ENCODE measurements at places on chromosomes 11 and 22. TPM values are rescaled to one million over a fixed set of nuclear protein-coding genes. Genes with fewer than 3 reads are reported as not detected.
A peak's percentile ranks its signal among the peaks of the same experiment; 100 is the strongest.

The C11orf42 gene
- not detected for total RNA-seq

DNA sequence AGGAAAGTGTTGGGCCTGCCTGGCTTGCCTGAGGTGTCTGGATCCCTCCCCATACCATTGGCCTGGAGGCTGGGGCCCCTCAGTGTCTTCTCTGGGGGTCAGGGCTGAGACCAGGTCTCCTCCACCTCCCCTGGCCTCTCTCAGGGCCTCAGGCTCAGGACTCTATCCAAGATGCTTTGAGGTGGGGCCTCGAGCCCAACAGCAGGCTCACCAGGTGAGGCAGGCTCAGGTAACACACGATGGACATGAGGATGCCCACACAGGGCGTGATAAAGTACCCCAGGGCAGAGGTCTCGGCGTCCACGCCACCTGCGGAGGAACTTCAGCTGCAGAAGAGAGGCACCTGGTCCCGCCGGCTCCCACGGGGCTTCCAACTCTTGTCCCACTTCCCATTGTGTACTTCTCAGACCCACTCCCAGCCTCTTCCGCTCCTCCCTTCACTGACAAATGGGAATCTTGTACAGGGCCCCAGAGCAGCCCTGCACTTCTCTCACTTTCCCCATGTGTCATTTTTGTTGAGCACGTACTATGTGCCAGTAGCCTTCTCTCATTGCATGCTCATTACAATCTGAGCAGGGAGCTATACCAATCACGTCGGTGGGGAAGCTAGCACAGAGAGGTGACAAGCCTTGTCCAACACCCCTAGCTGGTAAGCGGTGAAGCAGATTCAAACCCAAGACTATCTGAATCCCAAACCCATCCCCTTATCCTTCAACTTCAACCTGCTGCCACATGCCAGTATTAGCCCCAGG lies 3.8 kb downstream of the SLC29A2 start:
- DNase-seq, result no peak

- no peak for DNase-seq
Observed at GRCh38 chr11:85863855-85864254, 8.7 kb downstream of the CCDC83 start.

DNA sequence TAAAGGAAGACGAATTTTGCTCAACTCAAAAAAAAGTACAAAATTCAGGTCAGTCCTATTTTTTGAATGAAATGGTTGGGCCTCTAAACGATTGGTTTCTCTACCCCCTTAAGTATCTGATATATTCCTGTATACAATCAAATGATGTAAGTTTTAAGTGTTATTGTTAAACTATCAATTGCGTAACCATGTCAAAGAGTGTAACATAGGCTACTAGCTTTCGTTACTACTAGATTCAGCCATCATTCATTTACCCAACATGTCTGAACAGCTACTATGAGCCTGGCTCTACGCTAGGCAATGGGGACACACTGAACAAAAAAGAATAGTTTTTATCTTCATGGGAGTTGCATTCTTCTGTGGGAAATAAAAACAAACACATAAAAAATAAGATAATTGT lies 3.3 kb downstream of the RAB6A start:
- DNase-seq, result no peak

GRCh38 chr22:47623066-47623762 lies 860.8 kb downstream of the TBC1D22A start:
- no peak for DNase-seq

GRCh38 chr22:37309211-37310074 lies 27.1 kb downstream of the CYTH4 start:
- peak; percentile 23 for DNase-seq

DNA sequence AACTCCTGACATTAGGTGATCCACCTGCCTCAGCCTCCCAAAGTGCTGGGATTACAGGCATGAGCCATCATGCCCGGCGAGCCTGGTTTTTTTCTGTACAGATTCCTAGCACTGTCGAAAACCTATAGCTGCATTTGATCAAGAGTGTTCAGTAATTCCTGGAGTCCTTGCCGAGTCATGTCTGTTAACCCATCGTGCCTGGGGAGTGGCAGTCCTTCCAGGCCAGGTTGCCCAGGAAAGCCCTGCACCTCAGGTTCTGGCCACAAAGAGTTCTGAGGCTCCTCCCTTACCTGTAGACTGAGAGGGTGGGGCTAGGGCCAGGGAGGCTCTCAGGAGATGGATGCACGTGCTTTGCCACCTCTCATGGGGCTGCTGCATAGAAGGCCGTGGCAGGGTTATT lies 17.0 kb downstream of the YDJC start:
- no peak for DNase-seq

DNA sequence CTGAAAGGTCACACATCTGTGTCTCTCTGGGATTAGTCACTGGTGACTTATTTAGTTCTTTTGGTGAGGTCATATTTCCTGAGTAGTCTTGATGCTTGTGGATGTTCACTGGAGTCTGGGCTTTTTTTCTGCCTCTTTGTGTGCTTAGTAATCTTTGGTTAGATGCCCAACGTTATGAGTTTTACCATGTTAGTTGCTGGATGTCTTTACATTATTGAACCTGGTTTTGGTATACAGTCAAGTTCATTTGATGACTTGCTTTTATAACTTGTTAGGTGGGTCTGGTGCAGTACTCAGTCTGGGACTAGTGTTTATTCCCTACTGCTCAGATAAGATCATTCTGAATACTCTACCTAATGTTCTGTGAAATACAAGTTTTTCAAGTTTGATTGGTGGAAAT lies 26.2 kb upstream of the SLC37A2 start:
- peak; percentile 91 for DNase-seq

DNA sequence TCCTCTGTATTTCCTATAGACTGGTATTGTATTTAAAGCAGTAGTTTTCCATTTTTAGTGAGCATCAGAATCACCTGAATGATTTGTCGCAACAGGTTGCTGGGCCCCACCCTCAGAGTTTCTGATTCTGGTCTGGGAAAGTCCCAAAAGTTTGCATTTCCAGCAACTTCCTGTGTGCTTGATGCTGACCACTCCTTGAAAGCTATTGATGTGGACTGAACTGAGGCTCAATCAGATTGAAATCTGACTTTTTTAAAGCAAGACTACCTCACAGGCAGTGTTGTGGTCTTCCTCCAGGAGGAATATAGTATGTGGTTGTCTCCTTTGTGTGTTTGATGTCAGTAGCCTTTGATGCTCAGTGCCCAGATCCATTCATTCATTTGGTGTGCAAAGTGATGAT lies 17.2 kb upstream of the MPZL2 start:
- DNase-seq, result no peak

GRCh38 chr11:97502201-97502600 lies 1112.4 kb downstream of the JRKL start:
- no peak for DNase-seq
